Vagina (tissue), 2 donors: ENCODE measurements at places on chromosomes 4 and X. TPM values are rescaled to one million over a fixed set of nuclear protein-coding genes. Genes with fewer than 3 reads are reported as not detected.
A peak's percentile ranks its signal among the peaks of the same experiment; 100 is the strongest.

The ARHGAP4 gene
- 36.6 TPM for total RNA-seq

- no peaks in the 10 kb centered on the region for H3K4me1 ChIP-seq
- DNase-seq = no peak
- H3K4me3 ChIP-seq = no peak overlapping the region
Observed at GRCh38 chr4:170391066-170391740, 301.4 kb upstream of the AADAT start.

GRCh38 chr4:7359400-7360062 is 75.2 kb downstream of the PSAPL1 start:
- H3K36me3 ChIP-seq = no peaks in the 10 kb centered on the region
- no peaks in the 10 kb centered on the region for H3K4me1 ChIP-seq
- H3K27me3 ChIP-seq = no peaks in the 10 kb centered on the region

The GYG2 gene
- total RNA-seq = 15.7 TPM

DNA sequence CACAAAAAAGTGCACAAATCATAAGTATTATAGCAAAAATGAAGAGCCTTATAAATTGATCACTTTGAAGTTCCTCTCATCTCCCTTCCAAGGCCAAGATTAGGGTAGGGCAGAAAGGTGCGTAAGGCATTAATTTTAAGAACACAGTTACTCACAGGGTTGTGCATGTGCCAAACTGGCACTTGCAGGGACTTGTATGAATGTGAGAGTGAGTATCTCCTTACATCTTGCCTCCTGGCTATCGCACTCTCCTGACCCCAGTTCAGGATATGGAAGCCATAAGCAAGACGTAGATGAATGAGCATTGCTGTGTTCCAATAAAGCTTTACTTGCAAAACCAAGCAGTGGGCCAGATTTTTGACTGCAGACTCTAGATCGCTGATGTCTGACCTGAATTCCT is 510.1 kb upstream of the AADAT start:
- no peaks in the 10 kb centered on the region for H3K27me3 ChIP-seq
- H3K4me3 ChIP-seq = no peak overlapping the region
- DNase-seq = no peak
- no peaks in the 10 kb centered on the region for H3K36me3 ChIP-seq
- no peaks in the 10 kb centered on the region for H3K4me1 ChIP-seq

The PNMA6F gene
- not detected for total RNA-seq

The VSIG1 gene
- 0.25 TPM for total RNA-seq

The ARL13A gene
- not detected for total RNA-seq

DNA sequence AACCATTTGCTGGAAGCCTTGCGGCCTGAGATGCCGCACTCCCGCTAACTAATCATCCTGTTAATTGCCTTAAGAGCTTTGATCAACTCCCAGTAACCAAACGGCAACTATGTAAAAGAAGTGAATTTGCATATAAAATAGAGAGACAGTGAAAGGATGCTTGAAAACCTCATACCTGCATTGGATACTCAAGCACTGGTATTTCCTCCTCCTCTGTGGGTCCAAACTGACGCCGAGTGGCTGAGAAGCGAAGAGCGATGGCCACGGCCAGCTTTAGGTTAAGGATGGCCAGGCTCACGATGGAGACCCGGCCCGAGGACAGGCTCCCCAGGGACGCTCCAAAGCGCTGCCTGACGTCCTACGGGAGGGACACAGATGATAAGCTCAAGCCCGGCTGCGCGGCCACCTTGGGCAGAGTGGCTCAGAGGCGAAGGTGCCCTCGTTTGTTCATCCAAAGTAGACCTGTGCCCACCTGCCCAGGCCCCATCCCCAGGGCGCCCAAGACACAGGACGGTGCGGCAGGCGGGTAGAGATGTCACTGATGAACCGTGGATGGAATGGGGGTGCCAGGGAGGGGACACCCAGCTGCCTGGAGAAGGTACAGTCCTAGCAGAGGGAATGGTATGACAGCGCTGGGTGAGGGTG is 43.6 kb downstream of the ACOX3 start:
- DNase-seq = no peak
- no peak overlapping the region for H3K27ac ChIP-seq
- peaks cover 41% of the 10 kb centered on the region for H3K4me1 ChIP-seq
- no peak overlapping the region for H3K4me3 ChIP-seq
- no peaks in the 10 kb centered on the region for H3K27me3 ChIP-seq
- no peaks in the 10 kb centered on the region for H3K36me3 ChIP-seq

The RTL3 gene
- total RNA-seq = not detected

DNA sequence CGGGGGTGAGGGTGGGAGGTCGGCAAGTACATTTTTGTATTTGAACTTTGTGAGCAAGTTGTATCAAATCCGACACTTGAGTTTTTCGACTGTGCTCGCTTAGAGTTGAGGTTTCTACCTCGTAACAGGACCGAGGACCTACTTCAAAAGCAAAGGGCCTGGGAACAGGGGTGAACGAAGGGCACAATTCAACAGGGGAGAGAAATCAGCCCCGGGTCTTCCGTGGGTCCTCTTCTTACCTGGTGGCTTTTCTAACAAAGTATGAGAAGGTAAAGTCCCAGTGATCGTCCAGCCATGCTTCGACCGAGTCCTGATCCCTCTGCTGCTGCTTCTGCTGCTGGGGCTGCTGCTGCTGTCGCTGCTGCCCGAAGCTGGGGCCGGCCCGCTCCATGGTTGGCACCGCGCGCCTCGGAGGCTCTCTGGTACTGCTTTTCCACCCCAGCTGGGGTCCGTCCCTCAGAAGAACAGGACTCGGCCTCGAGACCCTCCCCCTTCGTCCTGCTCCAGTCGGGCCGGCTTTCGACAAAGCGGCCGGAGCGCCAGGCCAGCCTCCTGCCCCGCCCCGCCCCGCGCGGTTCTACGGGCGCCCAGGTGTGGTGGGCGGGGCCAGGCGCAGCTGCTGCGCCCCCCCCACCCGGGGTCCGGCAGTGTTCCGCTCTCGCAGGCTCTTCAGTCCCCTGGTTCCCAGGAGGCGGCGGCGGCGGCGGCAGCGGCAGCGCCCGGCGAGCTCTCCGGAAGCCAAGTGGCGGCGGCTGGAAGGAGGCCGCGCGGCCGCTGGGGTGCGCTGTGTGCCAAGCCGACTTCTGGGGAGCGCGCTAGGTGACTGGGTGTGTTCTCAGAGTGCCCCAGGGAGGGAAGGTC is at the start of gene PDE5A:
PDE5A (minus strand) TSS at position 524 of the 861 bp plus-strand sequence; CDS start at position 391, 133 bp downstream.
- DNase-seq = no peak
- peak within 1 kb of the TSS; percentile 99 for H3K27ac ChIP-seq
- no peaks in the 10 kb centered on the region for H3K27me3 ChIP-seq
- no peaks in the 10 kb centered on the region for H3K36me3 ChIP-seq
